ENCODE measurements at places on chromosomes 7 and 10.

DNA sequence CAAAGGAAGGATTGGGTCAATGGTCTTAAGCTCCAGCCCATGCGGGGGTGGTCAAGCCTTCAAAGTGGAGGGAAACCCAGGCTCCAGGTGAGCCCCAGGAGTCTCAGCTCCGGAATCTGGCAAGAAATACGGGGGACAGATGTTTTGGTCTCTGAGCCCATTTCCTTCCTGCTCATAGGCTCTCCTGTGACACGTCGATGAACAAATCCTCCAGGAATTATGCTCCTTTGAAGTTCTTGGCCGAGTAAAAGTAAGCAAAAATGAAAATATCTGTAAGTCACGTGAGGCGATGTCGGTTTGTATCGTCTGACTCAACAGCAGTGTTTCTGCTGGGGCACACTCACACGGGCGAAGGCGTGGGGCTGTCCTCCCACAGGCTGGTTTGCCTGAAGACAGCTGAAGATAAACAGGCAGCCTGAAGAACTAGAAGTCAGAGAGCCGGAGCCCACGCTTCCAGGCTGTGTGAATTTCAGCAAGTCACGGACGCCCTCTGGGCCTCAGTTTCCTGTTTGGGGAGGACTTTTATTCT is 52.6 kb upstream of the SMNDC1 start:
- DNase-seq, result peak; percentile 80

DNA sequence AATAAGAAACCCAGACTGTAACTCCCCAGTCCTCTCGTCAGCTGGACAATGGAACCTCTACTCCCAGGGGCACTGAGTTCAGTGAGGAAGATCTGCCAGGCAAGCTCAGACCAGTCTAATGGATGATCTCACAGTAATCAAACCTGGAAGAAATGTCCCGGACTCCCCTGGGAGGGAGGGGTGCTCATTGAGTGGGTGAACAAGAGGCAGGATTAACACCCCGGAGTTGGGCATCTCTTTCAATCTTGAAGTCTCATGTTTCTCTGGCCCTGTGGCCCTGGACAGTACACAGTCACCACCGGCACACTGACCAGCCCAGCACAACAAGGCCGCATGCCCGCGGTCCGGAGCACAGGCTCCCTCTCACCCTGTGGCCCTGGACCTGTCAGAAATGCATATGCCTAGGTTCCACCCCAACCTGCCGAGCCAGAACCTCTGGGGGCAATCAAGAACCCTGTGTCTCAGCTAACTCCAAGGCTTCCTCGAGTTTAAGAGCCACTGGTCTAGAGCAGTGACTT is 27.8 kb downstream of the CXCL12 start:
- no peak for DNase-seq

DNA sequence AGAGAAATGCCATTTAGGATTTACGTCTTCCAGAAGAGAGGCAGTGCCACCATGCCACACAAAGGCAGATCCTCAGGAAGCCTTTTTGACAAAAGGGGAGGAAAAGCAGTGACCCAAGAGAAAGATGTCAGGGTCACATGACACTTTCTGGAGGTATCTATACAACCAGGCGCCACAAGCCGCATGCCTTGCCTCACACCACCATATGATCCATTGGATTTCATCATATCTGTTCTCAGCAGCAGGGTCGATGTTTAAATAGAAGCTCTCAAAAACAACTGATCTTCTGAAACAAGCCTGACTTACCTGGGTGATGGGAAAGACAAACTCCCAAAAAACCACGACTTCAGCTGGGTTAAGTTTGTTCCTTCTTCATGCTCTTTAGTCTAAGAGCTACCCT is 52.5 kb upstream of the UNC5B start:
- DNase-seq, result no peak

DNA sequence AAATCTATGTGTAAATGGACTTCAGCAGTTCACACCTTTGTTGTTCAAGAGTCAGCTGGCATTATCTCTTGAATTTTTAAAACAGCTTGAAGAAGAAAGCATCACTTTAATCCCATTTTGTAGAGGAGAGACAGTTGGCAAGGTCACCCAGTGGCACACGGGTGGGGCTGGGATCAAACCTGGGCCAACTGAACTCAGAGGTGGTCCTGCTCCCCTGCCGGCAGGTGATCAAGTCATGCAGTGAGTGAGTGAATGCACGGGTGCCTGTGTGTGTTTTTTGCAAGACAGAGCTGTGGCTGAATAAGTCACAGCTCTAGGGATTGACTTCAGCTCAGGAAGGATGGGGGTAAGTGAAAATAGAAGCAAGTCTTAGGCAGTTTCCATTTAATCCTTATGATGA is 9.5 kb downstream of the GHRHR start:
- DNase-seq, result no peak

DNA sequence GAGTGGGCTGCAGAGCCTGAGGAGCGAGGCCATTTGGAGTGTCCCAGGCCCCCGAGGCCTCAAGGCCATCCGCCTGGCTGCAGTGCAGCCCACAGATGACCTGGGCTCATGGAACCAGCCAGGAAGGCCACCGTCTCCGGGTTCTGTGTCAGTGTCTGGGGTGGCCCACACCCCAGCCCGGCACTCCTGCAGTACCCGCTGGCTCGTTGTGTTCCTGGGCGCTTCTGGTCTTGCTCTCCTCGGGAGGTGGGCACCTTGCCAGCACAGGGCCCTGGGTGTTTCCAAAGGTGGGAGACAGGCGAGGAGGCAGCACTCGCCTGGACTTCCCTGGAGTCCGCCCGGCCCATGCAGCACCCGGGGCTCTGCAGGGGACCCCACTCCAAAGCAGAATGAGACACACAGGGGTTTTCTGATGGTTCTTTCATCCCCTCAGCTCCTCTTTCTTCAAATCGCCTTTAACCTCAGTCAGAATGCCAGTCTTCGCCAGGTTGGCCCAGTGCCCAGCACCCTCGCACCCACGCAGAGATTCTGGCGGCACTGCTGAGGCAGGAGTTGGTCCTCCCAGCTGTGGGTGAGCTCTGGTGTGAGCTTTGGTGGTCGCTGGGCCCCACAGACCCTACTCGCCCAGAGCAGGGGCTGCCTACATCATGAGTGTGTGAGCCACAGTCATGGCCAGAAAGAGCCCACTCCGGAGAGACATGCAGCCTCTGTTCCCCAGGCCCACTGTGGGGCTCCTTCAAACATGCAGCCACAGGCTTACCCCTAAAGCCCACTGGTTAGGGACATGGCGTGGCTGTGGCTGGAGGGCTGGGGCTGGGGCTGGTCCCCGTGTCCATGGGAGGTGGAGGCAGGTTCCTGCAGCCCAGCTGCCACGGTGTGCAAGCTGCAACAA is 155.7 kb downstream of the EBF3 start:
- no peak for DNase-seq

DNA sequence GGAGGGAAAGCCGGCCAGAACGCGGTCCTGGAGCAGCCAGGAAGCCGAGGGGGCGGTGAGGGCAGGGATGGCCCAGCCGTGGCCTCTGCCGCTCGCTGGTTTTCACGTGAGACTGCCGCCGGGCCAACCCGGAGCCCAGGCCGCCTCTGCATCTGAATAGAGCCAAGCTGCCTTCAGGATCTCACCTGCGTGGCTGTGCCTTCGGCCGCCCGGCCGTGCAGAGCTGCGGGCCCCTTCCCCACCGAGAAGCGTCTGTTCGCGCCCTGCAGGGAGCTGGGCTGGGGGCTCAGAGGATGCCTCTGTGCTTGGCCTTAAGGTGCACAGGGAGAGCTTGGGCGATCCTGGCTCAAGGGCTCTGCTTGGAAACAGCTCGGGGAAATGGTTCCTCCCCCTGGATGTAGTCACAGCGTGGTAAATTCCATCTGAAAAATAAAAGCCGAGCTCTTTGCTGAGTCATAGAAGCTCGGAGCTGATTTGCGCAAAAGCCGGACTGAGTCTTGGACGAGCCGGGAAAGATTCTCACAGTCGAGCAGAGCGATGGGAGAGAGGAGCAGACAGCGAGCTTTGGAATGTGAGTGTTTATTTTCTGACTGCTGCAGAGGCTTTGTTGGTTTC is at the start of gene JAKMIP3:
JAKMIP3 (plus strand) TSS at position 456 of the 615 bp plus-strand sequence. CDS start 38,863 bp downstream, outside the sequence.
- peak; percentile 79 for DNase-seq

DNA sequence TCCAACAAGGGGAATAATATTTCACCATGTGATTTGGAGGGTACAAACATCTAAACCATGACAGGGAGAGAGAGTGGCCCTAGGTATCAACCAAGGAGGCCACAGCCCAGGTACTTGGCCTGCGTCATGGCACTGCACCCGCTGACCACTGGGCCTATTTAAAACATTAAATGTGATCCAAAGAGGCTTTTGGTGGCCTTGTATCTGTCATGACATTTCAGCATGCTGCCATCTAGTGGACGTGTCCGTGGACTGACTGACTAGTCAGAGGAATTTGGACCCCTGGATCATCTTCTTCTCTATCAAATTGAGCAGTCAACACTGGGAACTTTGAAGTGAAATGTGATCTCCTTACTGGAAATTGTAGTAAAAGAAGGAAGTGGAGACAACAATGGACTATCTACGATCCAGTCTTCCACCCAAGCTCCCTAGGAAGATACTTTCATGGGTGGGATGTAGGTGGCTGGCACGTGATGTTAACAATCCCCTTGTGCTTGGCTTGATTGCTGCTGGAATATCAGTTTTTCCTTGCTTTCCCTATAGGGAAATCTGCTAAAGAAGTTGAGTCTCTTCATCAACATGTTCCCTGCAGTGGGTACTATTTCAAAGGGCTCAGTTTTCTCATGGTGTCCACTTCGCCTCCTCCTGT is 24.6 kb upstream of the ITGA8 start:
- DNase-seq, result peak; percentile 31

GRCh38 chr7:155980841-155981240 is 168.6 kb upstream of the SHH start:
- DNase-seq, result no peak

- no peak for DNase-seq
These were observed 359.7 kb upstream of the ZNF32 start for GRCh38 chr10:44008270-44008916.

- DNase-seq, result no peak
These were observed 266.6 kb downstream of the DNAJB9 start for GRCh38 chr7:108836256-108836655.

DNA sequence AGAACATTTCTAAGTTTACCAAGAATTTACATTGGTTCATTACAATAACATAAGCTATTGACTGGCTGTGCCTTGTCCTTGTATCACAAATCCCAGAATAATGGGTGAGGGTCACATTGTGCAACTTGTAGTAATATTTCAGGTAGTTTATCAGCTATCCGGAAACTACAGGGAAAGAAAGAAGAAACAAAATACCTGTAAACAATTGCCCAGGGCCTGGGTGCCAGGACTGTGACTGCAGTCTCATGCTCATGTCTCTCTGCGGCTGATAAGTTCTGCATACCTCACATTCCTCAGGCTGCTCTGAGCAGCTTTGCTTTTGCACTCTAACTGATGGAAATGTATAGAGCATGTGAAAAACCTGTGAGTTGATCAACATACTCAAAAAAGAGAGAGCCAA is 131.8 kb upstream of the TRIM24 start:
- DNase-seq, result no peak

DNA sequence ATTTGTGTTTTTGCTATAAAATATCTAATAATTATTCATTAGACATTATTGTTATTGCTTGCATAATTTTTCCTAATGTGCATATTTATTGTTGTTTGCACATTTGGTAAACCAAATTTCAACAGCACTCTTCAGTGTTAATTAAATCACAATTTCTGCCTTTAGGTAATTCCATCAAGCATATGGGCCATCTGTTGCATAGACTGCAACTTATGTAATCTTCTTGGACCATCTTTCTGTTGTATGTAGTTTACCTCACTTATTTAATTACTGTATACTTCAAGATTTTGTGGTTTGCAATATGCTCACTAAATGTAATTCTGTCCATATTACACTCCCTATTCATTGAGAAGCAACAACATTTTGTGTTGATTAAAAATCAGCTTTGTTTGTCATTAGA is 1360.1 kb downstream of the REEP3 start:
- DNase-seq, result no peak

GRCh38 chr7:33905389-33906032 is at the start of gene BMPER:
TSS of gene BMPER (plus strand) at chr7:33905539. CDS start at chr7:33905614, 75 bp downstream.
- DNase-seq, result no peak

DNA sequence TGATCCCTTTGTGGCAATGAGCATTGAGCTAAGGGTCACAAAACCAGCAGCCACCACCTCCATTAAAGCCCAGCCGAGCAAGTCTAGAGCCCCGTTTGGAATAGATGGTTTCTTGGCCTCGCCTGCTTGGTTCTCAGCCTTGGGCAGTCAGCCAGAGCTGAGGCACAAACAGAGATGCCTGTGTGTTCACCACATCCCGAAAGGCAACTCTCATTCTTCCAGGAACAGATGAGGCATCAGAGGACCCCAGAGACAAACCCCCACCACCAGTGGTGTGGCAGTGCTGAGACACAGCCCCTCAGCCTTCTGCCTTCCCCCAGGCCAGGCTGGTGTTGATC is 203.3 kb upstream of the ZMIZ1 start:
- peak; percentile 12 for DNase-seq

DNA sequence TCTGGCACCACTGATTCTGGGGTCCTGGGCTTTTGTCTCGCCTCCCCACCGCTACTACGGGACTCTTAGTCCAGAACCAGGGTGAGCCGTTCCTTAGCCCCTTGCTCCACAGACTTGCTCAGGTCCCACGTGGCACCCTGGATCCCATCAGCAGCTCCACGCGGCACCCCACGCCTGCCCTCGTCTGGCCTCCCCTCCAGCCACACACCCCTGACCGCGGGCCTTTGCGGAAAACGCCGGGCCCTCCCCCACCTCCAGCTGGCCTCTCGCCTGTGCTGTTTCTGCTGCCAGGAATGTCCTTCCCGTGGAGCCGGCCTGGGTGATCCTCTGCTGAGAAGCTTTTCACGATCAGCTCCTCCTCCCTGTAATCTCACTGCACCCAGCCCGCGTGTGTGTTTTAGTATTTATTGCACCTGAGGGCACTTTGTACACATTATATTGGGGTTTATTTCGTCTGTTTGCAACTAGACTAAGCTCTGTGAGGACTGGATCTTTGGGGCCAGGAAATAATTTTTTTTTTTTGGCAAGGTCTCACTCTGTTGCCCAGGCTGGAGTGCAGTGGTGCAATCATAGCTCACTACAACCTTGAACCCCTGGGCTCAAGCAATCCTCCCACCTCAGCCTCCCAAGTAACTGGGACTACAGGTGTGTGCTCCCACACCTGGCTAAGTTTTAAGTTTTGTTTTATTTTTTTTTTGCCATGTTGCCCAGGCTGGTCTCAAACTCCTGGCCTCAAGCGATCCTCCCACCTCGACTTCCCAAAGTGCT is 10.5 kb upstream of the TTYH3 start:
- no peak for DNase-seq

GRCh38 chr10:86653379-86653778 is 968 bp upstream of the OPN4 start:
- DNase-seq, result no peak

- no peak for DNase-seq
These were observed 158.0 kb upstream of the RHEB start for GRCh38 chr7:151677581-151678226.

Data from astrocyte of the cerebellum (primary cell).